Left lung (tissue), 14 donors: ENCODE measurements at places on chromosomes 1 and 21. TPM values are rescaled to one million over a fixed set of nuclear protein-coding genes. Genes with fewer than 3 reads are reported as not detected.

The UTS2 gene
- polyA plus RNA-seq, result not detected

The MRAP gene
- polyA plus RNA-seq, result 0.69 TPM

The ITGB2 gene
- 10.2 TPM for polyA plus RNA-seq

DNA sequence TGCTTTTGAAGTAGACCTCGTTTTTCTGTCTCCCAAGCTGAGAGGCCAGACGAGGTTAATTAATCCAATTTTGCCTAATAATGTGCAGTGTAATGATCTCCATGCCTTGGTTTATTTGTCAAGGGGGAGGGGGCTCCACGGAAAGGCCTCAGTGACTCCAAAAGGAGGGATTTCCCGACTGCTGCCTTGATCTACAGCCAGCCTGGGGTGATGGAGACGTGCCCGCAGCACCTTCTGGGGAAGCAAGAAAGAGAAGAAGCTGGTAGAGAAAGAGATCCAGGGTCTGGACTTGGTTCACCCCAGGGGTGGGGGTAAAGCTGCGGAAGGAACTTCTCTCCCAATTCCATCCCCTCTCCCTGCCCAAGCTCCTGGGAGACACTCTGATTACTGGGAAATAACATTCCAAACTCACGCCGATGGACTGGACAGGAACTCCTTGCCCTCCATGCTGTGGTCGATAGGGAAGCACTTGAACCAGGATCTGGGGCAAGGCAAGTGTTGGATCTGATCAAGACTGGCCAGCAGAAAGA is 44.1 kb upstream of the SIM2 start:
- DNase-seq, result no peak

- no peak for DNase-seq
These were observed 29.7 kb upstream of the EVA1B start for GRCh38 chr1:36352910-36353878.

The PROK1 gene
- polyA plus RNA-seq, result 0.13 TPM

The MX2 gene
- polyA plus RNA-seq, result 1.8 TPM

GRCh38 chr1:158037866-158038359 is 44.5 kb downstream of the KIRREL1 start:
- DNase-seq, result no peak

The CFHR3 gene
- 0.40 TPM for polyA plus RNA-seq

The CLCNKB gene
- polyA plus RNA-seq, result 4.9 TPM

DNA sequence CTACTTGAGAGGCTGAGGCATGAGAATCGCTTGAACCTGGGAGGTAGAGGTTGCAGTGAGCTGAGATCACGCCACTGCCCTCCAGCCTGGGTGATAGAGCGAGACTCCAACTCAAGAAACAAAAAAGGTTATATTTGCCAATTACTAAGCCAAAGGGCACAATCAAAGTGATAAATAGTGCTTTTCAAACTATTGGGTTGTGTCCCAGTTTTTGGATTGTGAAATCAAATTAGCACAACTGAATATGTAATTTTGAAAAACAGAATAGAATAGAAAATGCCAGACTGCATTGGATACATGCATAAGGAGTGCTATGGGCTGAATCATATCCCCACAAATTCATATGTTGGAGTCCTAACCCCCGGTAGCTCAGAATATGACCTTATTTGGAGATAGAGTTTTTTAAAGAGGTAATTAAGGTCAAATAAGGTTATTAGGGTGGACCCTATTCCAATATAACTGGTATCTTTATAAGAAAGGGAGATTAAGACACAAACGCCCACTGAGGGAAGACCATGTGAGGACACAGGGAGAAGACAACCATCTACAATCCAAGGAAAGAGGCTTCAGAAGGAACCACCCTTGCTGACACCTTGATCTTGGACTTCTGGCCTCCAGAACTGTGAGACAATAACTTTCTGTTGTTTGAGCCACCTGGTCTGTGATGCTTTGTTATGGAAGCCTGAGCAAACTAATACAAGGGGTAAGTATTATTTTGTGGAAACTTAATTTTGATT is 42.9 kb upstream of the HUNK start:
- no peak for DNase-seq

The FCRL6 gene
- polyA plus RNA-seq, result 0.54 TPM

GRCh38 chr1:157166590-157166989 is 28.4 kb upstream of the ETV3 start:
- no peak for DNase-seq

The OR2M4 gene
- 0.04 TPM for polyA plus RNA-seq

DNA sequence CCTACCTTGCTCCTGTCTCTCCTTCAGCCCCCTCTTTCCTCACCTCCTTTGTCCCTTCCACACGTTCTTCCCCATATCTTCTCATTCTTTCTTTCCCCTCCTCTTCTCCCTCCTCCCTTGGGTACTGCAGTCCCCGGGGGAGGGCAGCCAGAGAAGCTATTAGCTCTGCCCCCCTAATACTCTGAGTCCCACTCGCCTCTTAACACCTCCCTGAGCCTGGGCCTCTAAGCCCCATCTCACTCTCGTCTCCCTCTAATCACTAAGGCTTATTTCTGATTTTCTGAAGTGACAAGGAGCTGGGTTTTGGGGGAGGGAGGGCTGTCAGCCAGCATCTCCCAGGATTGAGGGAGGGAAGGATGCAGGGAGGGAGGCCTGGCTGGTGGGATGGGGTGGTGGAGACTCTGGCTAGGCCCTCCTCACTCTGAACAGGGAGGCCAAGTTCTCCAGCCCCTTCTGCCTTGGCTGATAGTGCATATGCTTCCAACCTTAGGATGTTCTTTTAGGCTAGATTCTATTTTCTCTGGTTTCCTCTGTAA is 25.6 kb upstream of the DMBX1 start:
- no peak for DNase-seq

GRCh38 chr1:11759791-11760190 is 2.2 kb upstream of the C1orf167 start:
- DNase-seq, result no peak

DNA sequence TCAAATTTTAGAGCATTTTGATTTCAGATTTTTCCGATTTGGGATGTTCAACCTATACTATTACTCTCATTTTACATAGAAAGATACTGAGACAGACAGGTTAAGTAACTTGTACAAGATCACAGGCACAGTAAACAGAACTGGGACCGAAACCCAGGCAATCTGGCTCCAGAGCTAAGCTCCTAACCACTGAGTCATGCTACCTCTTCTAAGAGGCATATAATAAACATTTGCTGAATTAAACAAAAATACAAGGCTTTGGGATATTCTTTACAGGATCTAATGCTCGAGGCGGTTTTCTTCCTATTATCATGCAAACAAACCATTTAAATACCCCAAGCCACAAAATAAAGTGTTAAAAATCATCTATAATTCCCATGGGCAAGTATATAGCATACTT is 50.3 kb downstream of the MCOLN2 start:
- no peak for DNase-seq

The LY9 gene
- polyA plus RNA-seq, result 0.29 TPM

- DNase-seq, result no peak
These were observed 67.6 kb upstream of the C8B start for GRCh38 chr1:57033222-57034001.

The ROR1 gene
- 95.8 TPM for polyA plus RNA-seq

The C1orf115 gene
- 18.3 TPM for polyA plus RNA-seq

The LAX1 gene
- 0.25 TPM for polyA plus RNA-seq

The CYP4Z1 gene
- 0.57 TPM for polyA plus RNA-seq

GRCh38 chr1:109901524-109902145 is 9.0 kb upstream of the CSF1 start:
- DNase-seq, result no peak

- no peak for DNase-seq
These were observed 28.0 kb downstream of the KIAA2013 start for GRCh38 chr1:11898086-11898785.

The RNU5D-1 gene
- polyA plus RNA-seq, result not detected

- DNase-seq, result no peak
These were observed 197.6 kb upstream of the UBE2U start for GRCh38 chr1:64005801-64006200.

GRCh38 chr21:28253338-28253737 is 739.3 kb downstream of the LTN1 start:
- DNase-seq, result no peak

The CALML6 gene
- polyA plus RNA-seq, result 0.80 TPM

- DNase-seq, result peak; percentile 87
These were observed 475 bp upstream of the TDRD10 start for GRCh38 chr1:154501423-154502065.

DNA sequence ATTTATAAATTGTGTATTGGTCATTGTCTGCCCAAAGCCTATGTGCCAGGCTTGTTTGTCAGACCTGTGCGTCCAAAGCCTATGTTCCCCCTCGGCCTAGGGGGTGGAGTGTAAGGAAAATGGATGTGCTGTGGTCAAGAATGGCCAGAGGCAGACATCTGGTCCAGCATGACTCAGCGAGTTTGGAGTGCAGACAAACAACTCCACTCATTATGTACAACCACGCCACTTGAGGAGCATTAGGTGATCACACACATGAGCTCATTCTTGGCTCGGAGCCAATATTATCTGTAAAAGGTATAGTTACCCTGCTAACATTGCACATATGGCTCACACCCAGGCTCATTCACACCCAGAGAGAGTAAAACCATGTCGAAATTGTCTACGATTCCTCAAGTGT is 1047.6 kb upstream of the ADGRL4 start:
- DNase-seq, result no peak

The E2F2 gene
- 3.5 TPM for polyA plus RNA-seq

DNA sequence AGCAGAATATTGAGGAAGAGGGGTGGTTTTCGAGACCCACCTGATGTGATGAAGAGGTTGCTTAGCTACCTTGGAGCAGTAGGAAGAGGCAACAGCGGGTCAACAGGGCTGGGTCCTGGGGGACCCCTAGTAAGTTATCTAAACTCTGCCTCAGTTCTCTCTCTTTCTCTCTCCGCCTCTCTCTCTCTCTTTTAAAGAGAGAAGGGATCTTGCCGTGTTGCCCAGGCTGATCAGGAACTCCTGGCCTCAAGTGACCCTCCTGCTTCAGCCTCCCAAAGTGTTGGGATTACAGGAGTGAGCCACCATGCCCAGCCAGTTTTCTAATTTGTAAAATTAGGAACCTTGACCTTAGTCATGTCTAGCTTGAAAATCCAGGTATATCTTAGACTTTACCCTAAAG is 77.9 kb downstream of the C1orf21 start:
- no peak for DNase-seq

DNA sequence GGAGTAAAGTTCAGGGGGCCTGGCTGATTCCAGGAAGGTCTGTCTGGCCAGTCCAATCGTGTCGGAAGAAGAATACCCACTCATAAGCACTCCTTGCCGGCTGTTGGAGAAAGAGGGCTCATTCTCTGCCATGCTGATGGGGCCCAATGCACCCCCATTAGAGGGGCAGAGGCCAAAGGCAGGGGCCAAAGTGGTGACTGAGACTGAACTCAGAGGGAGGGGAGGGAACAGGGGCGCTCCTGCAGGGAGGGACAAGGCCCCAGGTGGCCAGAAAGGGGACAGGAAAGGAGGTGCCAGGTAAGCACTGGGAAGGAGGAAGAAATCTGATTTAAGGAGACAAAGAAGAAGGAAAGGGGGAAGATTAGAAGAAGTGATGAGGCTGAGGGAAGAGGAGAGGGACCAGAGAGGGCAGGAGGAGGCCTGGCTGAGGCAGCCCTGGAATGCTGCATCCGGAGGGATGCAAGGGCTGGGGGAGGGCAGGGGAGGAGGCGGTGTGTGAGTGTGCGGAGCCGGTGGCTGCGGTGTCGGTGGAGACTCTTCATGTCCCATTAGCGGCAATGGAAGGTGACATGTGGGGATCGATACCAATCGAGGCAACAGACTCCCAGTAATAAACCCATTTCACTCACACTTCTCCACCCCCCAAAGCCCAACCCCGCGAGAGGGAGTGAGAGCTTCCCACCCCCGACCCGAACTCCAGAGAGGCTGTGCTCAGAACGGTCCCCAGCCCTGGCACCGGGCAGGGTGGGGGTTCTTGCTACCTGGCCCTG is 12.0 kb upstream of the ETV3L start:
- DNase-seq, result no peak

The FCRLB gene
- 0.59 TPM for polyA plus RNA-seq

DNA sequence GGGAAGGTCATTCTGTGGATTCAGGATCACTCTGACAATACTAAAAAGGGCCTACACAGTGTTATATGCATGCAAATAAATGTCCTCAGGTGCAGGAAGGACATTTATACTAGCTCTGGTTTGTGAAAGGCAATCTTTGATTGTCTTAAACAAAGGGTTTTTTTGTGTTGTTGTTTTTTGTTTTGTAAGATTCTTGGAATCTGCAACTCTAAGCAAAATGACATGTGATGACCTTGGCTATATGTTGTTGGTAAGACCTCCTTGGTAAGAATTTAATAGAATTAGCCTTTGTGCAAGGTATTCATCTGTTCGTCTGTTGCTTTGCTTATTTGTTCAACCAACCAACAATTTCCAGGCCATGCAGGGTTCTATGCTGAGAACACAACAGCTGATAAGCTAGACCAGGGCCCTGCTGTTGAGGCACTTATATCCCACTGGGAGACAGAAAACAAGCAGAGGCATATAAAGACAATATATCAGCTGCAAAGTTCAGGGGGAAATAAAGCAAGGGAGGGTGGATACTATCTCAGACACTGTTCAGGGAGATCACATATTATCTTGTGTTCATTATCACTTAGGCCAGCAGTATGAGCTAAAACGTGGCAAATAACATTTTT is 60.3 kb downstream of the FH start:
- no peak for DNase-seq

The GPX7 gene
- polyA plus RNA-seq, result 82.0 TPM

DNA sequence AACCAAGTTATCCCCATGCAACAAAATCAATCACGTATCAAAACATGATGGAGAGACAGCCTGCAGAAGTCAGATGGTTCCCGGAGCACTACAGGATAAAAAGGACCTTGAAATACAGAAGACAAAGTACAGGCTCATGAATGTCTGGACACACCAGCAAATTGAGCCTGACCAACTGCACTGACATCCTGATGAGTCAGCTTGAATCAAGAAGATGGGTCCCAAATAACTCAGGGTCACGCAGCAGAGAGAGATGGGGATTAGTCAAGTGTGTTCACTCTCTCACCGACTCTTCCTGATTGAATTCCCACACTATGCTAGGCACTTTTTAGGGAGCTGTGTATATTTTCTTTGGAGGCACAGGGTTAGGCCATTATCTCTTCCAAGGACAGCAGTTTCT is 71.1 kb upstream of the DIRAS3 start:
- no peak for DNase-seq

- no peak for DNase-seq
These were observed 71.2 kb downstream of the CASZ1 start for GRCh38 chr1:10724948-10725847.

DNA sequence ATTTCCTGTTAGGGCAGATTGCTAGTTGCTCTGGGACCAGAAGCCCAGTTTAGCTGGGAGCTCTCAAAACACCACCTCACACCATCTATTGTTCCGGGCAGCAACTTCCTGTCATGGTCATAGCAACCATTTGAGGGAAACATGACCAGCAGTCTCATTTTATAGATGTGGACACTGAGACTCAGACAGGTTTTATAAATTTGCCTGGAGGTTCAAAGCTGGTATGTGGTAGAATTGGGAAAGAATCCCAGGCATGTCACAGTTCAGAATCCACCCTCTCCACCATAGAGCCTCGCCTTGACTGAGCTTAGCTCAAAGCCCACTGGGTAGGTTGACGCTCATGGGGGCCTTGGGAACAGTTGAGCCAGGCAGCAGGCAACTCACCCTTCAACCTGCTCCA is 14.0 kb upstream of the TRIM67 start:
- no peak for DNase-seq

DNA sequence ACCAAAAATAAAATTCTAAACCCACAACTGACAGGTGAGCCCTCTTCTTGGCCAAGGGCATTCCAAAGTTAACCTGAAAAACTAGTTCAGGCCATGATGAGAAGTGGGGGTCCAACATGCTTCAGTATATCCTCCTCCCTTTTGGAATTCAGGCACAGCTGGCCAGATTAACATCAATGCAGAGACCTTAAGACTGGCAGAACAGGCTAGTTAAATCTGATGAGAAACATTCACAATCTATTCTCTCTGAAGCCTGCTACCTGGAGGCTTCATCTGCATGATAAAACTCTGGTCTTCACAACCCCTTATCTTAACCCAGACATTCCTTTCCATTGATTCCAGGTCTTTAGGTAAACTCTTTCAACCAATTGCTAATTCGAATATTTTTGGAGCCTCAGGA is 26.7 kb upstream of the ZBTB8B start:
- no peak for DNase-seq
